CD8-positive, alpha-beta memory T cell (primary cell): ENCODE measurements at places on chromosomes 16 and 17. TPM values are rescaled to one million over a fixed set of nuclear protein-coding genes. Genes with fewer than 3 reads are reported as not detected.

- no peak overlapping the region for H3K4me3 ChIP-seq
- DNase-seq = no peak
- no peaks in the 10 kb centered on the region for H3K4me1 ChIP-seq
- peaks cover 4% of the 10 kb centered on the region for H3K27me3 ChIP-seq
Observed at GRCh38 chr16:57634171-57634570, 5.7 kb downstream of the ADGRG1 start.

The ZP2 gene
- not detected for polyA plus RNA-seq

DNA sequence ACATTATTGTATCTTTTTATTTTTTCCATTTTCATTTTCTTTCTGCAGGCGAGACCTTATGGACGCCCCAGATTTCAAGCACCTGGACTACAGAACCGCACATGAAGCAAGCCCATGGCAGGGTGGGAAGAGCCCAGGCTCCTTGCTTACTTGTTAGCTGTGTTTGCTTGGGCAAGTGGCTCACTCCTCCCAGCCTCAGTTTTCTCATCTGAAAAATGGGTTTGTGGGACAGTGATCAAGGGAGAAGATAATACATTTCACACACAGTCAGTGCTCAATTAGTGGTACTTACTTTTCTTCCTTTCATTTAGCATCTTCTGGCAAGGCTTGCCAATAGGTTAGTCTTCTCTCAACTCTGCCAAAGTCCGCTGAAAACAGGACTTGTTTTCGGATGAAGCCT, 117.5 kb downstream of the IRX3 start:
- H3K36me3 ChIP-seq = no peaks in the 10 kb centered on the region
- no peaks in the 10 kb centered on the region for H3K4me1 ChIP-seq
- H3K27ac ChIP-seq = no peak overlapping the region
- H3K4me3 ChIP-seq = no peak overlapping the region
- no peak for DNase-seq
- H3K27me3 ChIP-seq = no peaks in the 10 kb centered on the region

The MYH1 gene
- not detected for polyA plus RNA-seq

DNA sequence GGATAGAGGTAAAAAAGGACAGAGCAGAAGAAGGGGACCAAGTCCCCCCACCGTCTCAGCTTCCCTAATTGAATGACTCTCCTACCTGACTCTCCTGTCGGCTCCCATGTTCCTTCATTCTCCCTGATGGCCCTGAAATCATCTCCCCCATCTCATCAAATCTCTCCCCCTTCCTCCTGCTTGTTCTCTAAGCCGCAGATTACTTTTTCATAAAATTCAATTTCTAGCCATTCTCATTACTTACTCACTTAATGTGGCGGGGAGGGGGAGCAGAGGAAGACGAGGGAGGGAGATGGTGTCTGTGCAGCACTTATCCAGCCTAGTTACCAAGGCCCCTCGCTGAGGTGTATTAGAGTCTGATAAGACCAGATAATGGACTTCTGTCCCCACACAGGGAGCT, 161.5 kb downstream of the CCT6B start:
- no peaks in the 10 kb centered on the region for H3K27me3 ChIP-seq
- no peaks in the 10 kb centered on the region for H3K36me3 ChIP-seq
- H3K4me3 ChIP-seq = no peak overlapping the region
- no peak for DNase-seq
- H3K27ac ChIP-seq = no peak overlapping the region

The HBA1 gene
- 1.6 TPM for polyA plus RNA-seq

DNA sequence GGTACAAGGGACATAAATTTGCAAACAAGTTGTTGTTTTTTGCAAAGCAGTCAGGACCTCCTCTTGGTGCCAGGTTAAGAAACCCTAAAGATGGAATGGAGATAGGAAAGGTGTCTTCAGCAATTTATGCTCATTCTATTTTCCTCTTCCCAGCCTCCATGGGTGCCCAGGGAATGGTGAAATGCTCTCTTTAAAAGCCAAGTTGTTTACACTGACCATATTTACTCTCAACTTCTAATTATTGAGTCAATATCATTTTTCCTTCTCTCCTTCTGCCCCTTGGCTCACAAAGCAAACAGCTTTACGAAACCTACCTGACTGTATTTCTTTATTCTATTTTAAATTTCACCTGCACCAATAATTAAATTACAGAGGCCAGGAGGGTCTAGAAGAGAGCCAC, 138.5 kb upstream of the IRX3 start:
- H3K4me3 ChIP-seq = no peak overlapping the region
- H3K4me1 ChIP-seq = no peaks in the 10 kb centered on the region
- no peak overlapping the region for H3K27ac ChIP-seq

DNA sequence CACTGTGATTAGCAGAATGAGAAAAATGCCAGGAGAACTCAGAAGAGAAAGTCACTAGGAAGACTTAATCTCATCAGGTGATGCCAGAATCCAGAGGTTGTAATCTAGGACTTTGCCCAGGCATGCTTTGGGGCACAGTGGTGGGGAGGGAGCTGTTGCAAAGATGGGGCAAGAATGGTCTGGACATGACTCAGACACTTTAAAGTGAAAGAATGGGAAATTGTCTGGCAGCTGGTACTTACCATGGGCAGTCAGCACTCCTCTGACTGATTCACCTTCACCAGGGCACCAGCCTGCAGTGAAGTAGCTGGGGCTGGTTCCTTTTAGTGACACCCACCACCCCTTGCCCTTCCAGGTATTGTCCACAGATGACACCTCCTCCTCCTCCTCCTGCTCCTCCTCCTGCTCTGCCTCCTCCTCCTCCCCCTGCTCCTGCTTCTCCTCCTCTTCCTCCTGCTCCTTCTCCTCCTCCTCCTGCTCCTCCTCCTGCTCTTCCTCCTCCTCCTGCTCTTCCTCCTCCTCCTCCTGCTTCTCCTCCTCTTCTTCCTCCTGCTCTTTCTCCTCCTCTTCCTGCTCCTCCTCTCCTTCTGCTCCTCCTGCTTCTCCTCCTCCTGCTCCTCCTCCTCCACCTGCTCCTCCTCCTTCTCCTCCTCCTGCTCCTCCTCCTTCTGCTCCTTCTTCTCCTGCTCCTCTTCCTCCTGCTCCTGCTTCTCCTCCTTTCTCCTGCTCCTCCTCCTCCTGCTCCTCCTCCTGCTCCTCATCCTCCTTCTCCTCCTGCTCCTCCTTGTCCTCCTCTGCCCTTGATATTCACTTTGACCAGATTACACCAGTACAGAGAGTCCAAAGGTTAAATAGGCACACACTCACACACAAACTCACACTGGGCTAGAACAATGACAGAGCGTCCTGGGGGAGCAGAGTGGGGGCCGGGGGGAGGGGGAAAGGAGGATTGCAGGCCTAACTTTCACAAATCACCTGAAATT, at the start of gene CHD9NB:
Gene CHD9NB, minus strand, starts transcription at position 379 of the 983 bp plus-strand sequence. CDS start 8,739 bp downstream, outside the sequence.
- no peaks in the 10 kb centered on the region for H3K36me3 ChIP-seq
- H3K27me3 ChIP-seq = no peaks in the 10 kb centered on the region
- no peak within 1 kb of the TSS for H3K4me3 ChIP-seq
- H3K27ac ChIP-seq = no peak within 1 kb of the TSS
- peaks cover 19% of the 10 kb centered on the region for H3K4me1 ChIP-seq

GRCh38 chr17:70922268-70922667, 752.9 kb downstream of the KCNJ2 start:
- no peaks in the 10 kb centered on the region for H3K4me1 ChIP-seq
- H3K36me3 ChIP-seq = no peaks in the 10 kb centered on the region
- no peak overlapping the region for H3K4me3 ChIP-seq
- H3K27ac ChIP-seq = no peak overlapping the region
- no peaks in the 10 kb centered on the region for H3K27me3 ChIP-seq
- no peak for DNase-seq

The TEN1 gene
- polyA plus RNA-seq = 21.0 TPM
